Caco-2 (cell line): ENCODE measurements at places on chromosomes 16 and 17. TPM values are rescaled to one million over a fixed set of nuclear protein-coding genes. Genes with fewer than 3 reads are reported as not detected.

DNA sequence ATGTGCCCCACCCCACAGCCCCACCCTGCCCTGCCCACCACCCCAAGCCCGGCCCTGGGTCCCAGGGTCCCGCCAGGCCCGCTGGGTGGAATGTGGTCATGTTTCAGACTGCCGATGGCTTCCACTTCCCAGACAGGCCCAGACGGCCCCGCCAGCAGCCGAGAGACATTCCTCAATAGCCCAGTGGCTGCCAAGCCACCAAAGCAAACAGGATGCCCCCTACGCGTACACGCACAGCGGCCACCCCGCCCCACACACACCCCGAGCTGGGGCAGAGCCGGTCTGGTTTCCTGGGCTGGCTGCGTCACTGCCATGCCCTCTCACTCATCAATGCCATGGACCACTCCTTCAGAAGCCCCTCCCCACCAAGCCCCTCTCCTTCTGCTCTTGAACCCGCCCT is 1.2 kb upstream of the KRT17 start:
- no peak overlapping the region for H3K27ac ChIP-seq
- H3K27me3 ChIP-seq: no peaks in the 10 kb centered on the region
- H3K4me1 ChIP-seq: no peaks in the 10 kb centered on the region
- H3K36me3 ChIP-seq: no peaks in the 10 kb centered on the region
- no peak overlapping the region for H3K4me3 ChIP-seq
- DNase-seq: no peak

- no peaks in the 10 kb centered on the region for H3K27me3 ChIP-seq
- DNase-seq: no peak
- H3K4me1 ChIP-seq: peaks cover 16% of the 10 kb centered on the region
- H3K36me3 ChIP-seq: no peaks in the 10 kb centered on the region
Measured at GRCh38 chr16:61937646-61938045, 98.6 kb downstream of the CDH8 start.

The FZD2 gene
- 36.4 and 39.5 TPM in 2 replicates for total RNA-seq

The SOX9 gene
- total RNA-seq: 46.2 and 51.5 TPM in 2 replicates

DNA sequence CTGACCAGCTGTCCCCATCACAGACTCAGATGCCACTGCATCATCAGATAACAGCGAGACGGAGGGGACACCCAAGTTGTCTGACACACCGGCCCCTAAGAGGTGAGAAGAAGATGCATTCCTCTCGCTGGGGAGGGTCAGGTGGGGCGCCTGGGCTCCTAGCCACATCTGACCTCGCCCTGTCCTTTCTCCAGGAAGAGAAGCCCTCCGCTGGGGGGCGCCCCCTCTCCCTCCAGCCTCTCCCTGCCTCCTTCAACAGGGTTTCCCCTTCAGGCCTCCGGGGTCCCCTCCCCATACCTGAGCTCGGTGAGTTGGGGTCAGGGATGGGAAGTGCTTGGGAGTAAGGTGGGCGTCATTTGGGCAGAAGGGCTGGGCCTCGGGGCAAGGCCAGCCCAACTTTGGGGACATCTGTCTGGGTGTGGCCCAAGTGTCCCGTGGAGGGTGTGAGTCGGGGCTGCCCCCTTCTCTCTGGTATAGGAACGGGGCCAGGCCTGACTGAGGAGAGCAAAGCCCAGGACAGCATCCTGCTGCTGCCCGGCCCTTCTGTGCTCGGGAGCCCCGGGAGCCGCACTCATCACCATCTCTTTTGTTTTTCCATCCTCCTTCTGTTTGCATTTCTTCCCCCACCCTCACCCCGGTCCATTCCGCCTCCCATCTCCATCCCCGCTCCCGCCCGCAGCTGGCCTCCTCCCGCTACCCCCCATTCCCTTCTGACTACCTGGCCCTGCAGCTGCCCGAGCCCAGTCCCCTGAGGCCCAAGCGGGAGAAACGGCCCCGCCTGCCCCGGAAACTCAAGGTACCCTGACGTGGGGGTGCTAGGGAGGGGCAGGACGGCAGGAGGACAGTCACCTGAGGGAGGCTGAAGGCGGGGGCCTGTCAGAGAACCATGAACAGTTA is 4.9 kb downstream of the INO80E start:
- no peaks in the 10 kb centered on the region for H3K27me3 ChIP-seq
- H3K4me1 ChIP-seq: peaks cover 5% of the 10 kb centered on the region; the same call in 1 of the 2 replicates
- no peak for DNase-seq
- no peaks in the 10 kb centered on the region for H3K36me3 ChIP-seq
- H3K4me3 ChIP-seq: no peak overlapping the region
- H3K27ac ChIP-seq: no peak overlapping the region
